ENCODE measurements at places on chromosomes 5 and 9. TPM values are rescaled to one million over a fixed set of nuclear protein-coding genes. Genes with fewer than 3 reads are reported as not detected.

TLX3 gene
- total RNA-seq = not detected

SCGB3A2 gene
- not detected for total RNA-seq

BAG1 gene
- 166 TPM for total RNA-seq

RMRP gene
- total RNA-seq = 13.4 TPM

ZNF782 gene
- total RNA-seq = 1.5 TPM
